NCI-H524 treated with DMSO at 0.1 percent for 48 hours (cell line): ENCODE measurements at places on chromosomes 5 and 9.
A peak's percentile ranks its signal among the peaks of the same experiment; 100 is the strongest.

- no peak for DNase-seq
Measured at GRCh38 chr5:88663793-88664216, 219.2 kb downstream of the MEF2C start.

- DNase-seq: peak; percentile 55
Measured at GRCh38 chr5:141186897-141187512, at the start of gene PCDHB9. Gene PCDHB9 (plus strand): TSS chr5:141187161. CDS start chr5:141187319, 158 bp downstream.

GRCh38 chr5:53311681-53312080 is 168.7 kb upstream of the FST start:
- no peak for DNase-seq

DNA sequence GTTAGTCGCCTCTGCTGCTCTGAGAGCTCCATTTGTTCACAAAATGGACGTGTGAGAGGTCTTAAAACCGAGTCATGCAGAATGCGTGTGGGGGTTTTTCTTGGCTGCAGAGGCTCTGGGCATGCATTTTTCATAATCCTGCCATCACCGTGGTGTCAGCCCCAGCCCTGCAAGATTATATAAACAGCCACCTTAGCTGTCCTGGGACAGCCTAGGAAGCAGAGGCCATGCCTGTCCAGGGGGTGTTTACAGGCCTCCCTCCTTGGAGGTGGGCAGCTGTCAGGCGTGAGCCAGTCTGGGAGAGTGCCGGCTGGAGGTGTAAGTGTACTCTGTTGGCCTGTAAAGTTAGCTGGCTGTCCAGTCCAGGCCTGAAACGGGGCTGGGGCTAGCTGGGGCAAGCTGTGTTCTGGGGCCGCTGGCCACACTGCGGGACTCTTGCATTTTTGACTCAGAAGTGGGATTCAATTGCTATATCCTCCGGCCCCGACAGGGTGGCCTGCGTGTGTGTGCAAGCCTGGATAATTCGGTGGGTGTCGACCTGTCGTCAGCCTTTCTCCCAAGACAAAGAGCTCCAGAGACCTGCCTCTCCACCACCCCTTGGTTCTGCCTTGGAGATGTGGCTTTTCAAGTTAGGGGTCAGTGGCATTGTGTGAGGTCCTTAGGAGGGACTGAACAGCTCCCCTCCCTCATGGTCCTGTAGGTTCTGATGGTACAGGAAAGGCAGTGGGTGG is 2.4 kb downstream of the WNK2 start:
- no peak for DNase-seq

- no peak for DNase-seq
Measured at GRCh38 chr5:90854169-90854568, 295.6 kb downstream of the ADGRV1 start.

- DNase-seq: no peak
Measured at GRCh38 chr5:169632946-169633345, 4.1 kb upstream of the DOCK2 start.

DNA sequence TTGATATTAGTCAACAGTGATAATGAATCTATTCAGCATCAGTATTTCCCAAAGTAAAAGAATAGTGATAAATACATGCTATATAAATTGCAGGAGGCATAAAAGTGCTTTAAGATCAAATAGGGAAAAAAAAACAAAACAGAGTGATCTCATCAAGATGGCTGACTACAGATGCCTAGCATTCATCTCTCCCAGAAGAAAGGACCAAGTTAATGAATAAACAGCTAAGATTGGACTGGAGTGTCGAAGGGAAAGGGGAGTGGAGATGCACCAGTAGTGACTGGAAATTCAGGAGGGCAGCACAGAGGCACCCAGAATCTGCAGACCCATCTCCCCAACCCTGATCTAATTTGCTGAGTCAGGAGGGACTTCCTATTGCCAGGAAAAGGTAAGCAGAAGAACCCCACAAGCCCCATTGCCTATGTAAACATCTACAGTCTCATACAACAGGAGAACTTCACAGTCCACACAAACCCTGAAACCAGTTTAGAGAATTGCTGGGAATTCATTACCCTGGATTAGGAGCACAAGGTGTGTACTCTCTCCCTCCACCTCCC is 699.4 kb downstream of the PTPRD start:
- no peak for DNase-seq

- no peak for DNase-seq
Measured at GRCh38 chr5:67021521-67021920, 175.1 kb downstream of the CD180 start.

GRCh38 chr5:213803-214395 is 4.1 kb downstream of the CCDC127 start:
- DNase-seq: no peak

GRCh38 chr5:109529520-109529919 is 119.7 kb upstream of the PJA2 start:
- DNase-seq: no peak

- peak; percentile 30 for DNase-seq
Measured at GRCh38 chr9:120985819-120986222, 59.2 kb upstream of the TRAF1 start.

GRCh38 chr9:27293996-27294395 is 3.0 kb downstream of the EQTN start:
- no peak for DNase-seq

DNA sequence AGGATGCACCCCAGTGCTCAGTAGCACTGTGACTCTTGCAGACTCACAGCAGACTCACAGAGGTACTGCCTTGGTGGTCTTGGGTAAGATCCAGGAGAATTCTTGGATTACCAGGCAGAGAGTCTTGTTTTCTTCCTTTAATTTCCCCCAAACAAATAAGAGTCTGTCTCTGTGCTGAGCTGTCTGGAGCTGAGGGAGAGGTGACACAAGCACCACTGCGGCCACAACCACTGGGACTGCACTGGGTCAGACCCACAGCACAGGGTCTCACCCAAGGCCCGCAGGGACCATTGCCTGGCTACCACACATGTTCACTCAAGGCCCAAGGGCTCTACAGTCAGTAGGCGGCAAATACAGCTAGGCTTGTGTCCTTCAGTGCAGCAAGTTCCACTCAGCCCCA is 11.4 kb upstream of the YTHDC2 start:
- DNase-seq: no peak

- peak; percentile 51 for DNase-seq
Measured at GRCh38 chr5:147430628-147431027, 79.2 kb downstream of the DPYSL3 start.

GRCh38 chr9:90343991-90344390 is 298.6 kb downstream of the DIRAS2 start:
- DNase-seq: no peak

DNA sequence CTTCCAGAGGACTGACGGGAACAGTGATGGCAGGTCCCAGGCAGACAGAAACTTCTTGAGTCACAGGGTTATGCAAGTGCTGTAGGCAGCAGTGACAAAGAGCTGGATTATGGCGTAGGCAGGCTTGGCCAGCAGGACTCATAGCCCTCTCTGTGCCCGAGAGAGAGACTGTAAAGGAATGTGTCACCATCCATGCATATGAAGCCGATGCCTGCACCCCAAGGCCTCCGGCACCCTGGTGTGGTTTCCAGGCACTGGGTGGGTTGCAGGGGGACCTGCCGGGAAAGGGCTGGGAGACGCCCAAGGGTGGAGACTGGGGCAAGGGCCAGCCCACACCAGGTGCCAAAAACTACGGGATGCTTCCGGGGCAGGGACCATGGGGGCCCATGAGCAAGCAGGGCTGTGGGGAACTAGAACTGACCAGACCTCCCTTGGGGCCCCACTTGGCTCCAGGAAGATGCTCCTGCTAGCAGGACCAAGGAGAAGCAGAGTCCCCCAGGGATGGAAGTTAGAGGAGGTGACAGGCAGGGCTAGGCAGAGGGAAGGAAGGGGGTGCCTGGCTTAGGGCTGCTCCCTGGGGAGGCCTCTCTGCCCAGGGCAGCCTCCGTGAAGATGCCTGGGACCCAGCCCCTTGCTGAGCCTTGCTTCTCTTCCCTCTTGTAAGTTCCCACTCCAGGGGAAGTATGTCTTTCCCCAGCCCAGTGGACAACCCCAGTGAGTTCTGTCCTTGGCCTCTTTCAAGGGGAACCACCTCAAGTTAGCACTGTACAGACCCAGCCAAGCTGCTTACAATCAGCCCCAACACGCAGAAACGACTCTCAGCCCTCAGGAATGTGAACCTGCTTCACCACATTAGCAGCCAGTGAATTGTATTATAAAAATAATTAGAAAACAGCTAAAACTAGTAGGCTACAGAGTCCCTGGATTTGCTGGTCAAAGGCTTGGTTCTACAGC is 10.5 kb upstream of the IPPK start:
- DNase-seq: no peak

DNA sequence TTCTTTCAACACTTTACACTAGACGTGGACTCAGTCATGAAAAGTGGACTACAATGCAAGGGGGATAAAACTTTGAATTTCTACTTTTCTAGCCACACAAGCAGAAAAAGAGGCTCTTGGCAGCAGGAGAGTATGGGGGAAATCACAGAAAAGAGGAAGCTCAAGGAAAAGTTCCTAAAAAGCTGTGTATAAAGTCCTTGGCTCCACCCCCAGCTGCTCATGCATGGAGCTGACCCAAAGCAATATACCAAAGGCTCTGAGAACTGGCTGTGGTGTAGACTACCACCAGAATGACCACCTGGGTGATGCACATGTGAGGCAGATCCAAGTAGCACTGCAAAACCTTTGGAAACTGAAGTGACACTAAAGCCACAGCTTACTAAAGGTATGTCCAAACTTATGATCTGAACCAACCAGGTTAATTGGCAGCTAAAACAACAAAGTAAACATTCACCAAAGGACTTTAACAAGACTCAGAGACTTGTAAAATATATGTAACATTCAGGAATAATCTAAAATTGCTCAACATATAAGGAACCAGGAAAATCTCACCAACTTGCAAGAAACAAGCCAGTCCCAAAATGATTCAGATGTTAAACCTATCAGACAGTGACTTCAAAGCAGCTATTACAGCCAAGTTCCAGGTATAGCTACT is 55.5 kb upstream of the RASGRF2 start:
- no peak for DNase-seq

- no peak for DNase-seq
Measured at GRCh38 chr5:170112876-170113521, 7.3 kb downstream of the FOXI1 start.

- no peak for DNase-seq
Measured at GRCh38 chr9:127767909-127768331, 10.5 kb downstream of the SH2D3C start.

GRCh38 chr9:93578844-93579243 is 2.5 kb downstream of the PHF2 start:
- DNase-seq: no peak

- no peak for DNase-seq
Measured at GRCh38 chr9:120559546-120559945, 20.4 kb downstream of the CDK5RAP2 start.

GRCh38 chr5:138543730-138544104 is 681 bp upstream of the ETF1 start:
- no peak for DNase-seq

DNA sequence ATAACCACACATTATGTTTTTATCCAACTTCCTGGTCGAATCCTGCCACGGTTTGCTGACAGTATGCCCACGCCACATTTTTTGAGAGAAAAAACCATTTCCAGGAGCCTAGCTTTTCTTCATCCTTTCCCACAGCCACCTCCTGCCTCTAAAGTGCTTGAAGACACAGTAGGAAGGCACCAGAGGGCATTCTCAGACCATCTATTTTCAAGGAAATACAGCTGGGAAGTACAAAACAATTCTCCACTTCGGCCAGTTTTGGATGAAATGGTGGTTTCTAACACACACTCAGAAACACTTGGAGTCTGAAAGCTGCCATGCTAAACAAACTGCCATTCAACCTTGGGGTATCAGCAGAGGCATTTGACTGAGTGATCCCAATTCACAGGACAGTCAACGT is 86.3 kb upstream of the RPS23 start:
- DNase-seq: no peak

DNA sequence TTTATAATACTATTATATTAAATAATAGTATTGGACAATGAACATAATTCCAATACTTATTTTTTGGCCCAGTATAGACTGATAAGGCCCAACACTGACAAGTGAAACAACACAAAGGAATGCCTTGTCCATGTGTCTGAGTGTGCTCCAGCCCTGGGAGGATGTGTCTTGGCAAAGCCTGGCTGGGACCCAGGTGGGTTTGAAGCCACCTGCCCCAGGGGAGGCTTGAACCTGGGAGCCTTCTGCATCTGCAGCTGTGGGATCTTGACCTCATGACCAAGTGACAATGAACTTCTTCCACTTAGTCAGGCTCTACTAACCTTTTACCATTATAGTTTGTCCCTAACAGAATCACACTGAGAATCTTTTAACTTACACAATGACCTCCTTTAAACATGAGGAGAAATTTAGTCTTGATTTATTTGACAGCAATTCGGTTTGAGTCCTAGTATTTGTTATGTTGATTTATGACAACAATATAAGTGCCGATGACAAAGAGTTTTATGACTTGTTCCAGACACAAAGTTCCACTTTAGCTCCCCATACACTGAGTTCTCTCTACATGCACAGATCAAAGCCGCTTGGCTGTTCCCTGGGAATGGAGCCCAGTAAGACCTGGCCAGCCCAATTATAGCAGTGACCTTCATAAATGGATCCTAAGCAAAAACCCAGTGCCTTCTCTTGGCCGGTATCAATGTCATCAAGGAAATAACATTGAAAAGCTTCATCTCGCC is 294.5 kb downstream of the CTNND2 start:
- DNase-seq: no peak

DNA sequence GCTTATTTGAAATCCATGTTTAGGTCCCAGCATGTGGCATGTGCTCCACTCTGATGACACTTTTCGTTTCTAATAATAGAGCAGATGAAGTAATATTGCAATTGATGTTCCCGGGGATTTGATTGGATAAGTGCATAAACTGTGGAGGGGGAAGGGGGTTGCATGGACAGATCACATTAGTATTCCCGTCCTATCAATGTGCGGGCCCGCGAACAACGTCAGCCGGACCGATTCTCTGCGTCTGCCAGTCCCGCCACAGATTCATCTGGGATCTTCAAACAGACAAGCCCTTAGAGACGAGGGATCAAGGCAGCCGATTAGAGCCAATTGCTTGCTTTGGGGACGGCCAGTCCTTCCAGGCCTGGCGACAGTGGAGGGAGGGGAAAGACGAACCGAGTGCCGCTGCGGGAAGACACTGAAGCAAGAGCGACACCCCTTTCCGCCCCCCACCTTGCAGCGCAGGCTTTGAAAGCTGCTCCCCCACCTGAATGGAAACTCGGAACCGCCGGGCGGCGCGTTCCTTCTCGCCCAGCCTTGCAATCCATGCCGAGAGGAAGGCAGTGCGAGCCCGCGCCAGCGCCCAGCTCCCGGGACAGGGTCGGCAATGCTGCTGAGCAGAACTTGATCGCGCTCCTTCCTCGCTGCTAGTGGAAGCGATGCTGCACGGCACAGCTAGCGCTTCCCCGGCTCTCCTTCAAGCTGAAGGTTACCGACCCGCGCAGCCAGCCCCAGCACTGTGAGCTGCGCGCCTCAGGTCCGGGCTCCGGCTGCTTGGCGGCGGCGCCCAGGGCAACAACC is at the start of gene RGS7BP:
Gene RGS7BP, plus strand, starts transcription at position 247 of the 798 bp plus-strand sequence. CDS start 610 bp downstream, outside the sequence.
- DNase-seq: peak; percentile 50

- no peak for DNase-seq
Measured at GRCh38 chr5:148839960-148840359, 13.5 kb downstream of the ADRB2 start.
